ENCODE measurements at places on chromosomes 4 and X.

DNA sequence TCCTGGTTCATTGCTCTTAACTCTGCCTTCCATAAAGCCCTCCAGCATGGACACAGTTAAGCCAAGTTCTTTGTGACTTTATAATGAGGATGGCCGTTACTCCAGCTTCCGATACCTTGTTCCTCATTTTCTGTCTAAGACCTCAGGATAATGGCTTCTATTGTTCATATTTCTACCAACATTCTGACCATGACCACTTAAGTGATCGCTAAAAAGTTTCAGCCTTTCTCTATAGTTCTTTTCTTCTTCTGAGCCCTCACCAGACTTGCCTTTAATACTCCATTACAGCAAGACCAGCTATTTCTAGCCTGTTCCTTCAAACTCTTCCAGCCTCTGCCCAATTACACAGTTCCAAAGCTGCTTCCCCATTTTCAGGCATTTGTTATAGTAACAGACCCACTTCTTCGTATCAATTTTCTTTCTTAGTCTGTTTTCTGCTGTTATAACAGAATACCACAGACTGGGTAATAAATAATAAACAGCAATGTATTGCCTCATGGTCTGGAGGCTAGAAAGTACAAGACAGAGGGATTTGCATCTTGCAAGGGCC, 12.3 kb downstream of the RNF175 start:
- DNase-seq: no peak

GRCh38 chrX:21870494-21870893, 14.7 kb downstream of the YY2 start:
- DNase-seq: no peak

- DNase-seq: no peak
Measured at GRCh38 chr4:27861802-27862201, 1001.2 kb downstream of the STIM2 start.

GRCh38 chr4:58247792-58248191, 1137.6 kb upstream of the IGFBP7 start:
- no peak for DNase-seq

DNA sequence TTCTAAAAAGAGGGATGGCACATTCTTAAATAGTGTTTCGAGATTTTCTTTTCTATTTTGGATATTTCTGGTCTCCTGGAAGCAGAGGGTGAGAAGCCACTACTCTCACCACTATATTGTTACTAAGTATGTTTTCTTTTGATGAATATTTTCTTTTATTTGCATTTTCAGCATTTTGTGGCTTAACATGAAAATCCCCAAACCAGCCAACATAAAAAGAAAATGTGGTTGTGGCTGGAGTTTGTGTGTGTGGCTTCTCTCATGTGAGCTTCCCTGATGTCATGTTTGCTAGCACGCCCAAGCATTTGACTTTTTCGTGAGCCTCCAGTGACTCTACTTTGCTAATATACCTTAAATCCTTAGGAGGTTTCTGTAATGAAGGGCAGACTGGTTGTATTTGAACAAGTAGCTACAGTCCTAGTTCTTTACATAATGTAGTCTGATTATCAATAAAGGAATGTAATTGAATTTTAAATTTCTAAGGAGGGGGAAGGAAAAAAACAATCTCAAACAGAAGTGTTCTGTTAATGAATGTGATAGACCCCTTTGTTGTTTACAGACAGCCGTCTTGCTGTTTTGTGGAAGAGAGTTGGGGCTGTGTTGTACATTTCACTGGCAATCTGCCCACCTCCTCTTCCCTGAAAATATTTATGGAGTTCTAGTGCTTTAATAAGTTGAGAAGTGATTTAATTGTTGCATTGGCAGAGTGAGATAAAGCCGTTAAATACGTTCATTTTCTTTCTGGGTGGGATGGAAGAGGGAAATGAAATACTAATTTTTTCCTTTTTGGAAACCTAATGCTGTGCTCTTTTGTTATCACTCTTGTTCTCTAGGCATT, 114.6 kb downstream of the ARHGAP10 start:
- DNase-seq: peak; percentile 22

DNA sequence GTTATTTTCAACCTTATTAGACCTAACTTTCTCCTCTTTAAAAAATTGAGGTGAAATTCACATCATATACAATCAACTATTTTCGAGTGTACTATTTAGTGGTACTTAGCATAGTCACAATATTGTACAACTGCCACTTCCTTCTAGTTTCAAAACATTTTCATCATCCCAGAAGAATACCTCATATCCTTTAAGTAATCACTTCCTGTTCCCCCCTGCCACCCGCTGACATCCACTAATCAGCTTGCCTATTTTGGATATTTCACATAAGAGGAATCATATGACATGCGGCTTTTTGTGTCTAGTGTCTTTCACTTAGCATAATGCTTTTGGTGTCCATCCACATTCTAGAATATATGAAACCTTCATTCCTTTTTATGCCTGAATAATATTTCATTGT, 10.0 kb upstream of the PPA2 start:
- DNase-seq: no peak

DNA sequence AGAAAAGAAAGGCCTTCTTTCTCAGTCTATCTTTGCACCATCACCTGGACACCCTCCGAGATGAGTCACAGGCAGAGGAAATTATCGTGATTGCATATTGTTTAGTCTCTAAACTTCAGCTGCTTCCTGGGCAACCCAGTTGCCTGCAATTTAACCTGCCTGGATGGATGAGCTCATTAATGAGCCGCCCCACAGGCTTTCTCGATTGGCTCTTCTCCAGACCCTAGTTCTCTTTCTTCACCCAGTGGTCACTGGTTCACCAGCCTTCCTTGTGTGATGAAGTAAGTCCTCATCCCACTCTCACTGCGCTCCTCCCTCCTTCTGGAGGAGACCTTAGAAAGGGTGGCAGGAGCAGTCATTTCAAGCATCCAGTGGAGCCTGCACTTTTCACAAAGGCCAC, 94.4 kb downstream of the SOWAHB start:
- no peak for DNase-seq

DNA sequence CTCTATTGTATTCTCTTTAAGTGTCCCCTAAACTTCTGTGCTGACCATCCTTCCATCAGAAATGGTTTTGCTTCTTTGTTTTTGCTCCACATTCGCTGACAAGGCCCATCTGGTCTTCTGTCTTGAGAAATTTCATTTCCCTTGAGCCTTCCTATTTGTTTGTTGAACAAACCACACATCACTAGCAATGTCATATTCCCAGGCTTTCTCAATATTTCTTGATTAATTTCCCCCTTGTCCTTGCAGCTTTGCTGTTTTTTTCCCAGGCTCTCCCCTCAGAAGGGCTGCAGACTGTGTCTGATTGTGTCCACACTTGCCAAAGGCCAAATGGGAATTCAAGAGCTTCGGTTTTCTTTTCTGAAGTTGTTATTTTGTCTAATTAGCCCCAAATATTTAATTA, 158.9 kb downstream of the MID1IP1 start:
- no peak for DNase-seq

GRCh38 chrX:4185086-4185485, 471.6 kb upstream of the PRKX start:
- DNase-seq: no peak

- DNase-seq: no peak
Measured at GRCh38 chr4:71677568-71677967, 106.3 kb downstream of the GC start.

- DNase-seq: peak; percentile 29
Measured at GRCh38 chr4:128286474-128287058, 1.0 kb downstream of the PGRMC2 start.

GRCh38 chrX:78650906-78651437, 8.2 kb downstream of the RTL3 start:
- DNase-seq: peak; percentile 70

- DNase-seq: no peak
Measured at GRCh38 chrX:10030570-10030969, 63.4 kb downstream of the CLDN34 start.

DNA sequence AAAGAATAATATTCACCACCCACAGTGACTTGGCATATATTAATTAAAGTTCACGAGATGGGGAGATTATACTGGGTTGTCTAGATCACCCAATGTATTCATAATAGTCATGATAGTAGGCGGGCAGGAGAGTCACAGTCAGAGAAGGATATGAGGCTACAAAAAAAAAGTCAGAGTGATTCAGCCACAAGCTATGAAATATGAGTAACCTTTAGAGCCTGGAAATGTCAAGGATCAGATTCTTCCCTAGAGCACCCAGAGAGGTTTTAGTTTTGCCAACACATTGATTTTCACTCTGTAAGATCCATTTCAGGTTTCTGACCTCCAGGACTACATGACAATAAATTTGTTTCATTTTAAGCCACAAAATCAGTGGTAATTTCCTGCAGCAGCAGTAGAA, 501.9 kb downstream of the GABRG1 start:
- no peak for DNase-seq

- no peak for DNase-seq
Measured at GRCh38 chrX:153304988-153305736, 16.4 kb downstream of the PNMA6F start.

DNA sequence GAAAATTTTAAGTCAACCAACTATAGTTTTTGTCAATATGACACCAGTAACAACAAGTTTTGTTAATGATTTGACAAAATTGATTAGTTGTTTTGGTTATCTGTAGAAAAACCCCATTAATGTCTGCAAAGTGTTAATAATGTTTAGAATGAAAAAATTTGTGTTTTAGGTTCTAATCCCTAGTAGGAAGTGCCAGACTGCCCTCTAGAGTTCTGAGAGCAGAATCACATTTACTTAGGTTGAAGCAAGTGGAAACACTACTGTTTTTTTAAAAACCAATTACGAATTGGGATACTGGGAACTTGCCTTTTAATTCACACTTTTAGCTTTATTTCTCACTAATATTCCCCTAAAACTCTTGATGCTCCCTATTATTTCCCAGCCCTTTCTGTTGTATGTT, 101.1 kb upstream of the CYLC1 start:
- no peak for DNase-seq

DNA sequence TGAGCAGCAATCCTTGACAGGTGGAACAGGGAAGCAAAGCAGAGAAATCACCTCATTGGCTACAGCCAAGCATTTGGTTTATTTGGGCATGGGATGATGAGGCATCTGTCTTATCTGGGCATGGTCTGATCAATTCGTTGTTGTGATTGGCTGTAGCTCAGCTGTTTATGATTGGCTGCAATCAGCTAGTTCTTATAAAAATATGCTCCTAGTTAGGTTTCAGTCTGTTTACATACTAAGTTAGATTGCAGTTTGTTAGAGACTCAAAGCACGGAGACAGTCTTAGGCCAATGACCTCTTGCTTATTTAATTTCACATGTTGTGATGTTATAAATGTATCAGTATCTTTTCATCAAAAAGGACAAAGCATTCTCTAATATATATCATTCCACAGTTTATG, 312.0 kb downstream of the PDGFC start:
- DNase-seq: no peak

GRCh38 chr4:55600640-55601039, 8.6 kb upstream of the PDCL2 start:
- no peak for DNase-seq

DNA sequence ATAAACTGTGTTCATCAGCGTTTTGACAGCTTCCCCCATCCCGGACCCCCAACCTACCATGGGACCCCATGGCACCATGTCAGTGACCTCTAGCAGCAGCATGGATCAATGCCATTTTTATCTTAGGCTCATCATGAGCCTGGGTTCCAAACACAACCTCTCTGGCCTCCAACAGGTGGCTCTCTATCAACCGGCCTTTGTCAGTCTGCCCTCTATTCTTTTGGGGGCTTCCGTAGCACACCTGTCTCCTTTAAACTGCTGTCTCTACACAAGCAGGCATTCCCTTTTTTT, 721 bp upstream of the TMEM150C start:
- no peak for DNase-seq

DNA sequence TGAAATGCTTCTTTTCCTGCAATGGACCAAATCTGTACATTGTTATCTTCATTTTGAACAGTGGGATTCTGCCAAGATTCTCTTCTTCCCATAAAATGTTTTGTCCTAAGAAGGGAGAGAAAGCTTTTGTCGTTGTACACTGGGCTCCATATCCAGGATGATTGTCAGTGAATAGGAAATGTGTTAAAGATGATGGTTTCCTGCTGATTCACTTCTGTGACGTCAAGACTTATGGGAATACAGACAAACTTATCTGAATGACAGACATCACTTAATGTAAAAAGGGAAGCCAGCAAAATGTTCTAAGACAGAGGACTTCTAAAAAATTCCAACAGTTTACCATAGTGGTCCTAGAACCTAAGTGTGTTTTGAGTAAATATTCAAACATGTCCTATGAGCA, 53.7 kb upstream of the HPF1 start:
- DNase-seq: no peak

- DNase-seq: no peak
Measured at GRCh38 chr4:37268319-37268718, 23.8 kb downstream of the NWD2 start.

GRCh38 chr4:123102897-123103471, 180.6 kb upstream of the NUDT6 start:
- no peak for DNase-seq

DNA sequence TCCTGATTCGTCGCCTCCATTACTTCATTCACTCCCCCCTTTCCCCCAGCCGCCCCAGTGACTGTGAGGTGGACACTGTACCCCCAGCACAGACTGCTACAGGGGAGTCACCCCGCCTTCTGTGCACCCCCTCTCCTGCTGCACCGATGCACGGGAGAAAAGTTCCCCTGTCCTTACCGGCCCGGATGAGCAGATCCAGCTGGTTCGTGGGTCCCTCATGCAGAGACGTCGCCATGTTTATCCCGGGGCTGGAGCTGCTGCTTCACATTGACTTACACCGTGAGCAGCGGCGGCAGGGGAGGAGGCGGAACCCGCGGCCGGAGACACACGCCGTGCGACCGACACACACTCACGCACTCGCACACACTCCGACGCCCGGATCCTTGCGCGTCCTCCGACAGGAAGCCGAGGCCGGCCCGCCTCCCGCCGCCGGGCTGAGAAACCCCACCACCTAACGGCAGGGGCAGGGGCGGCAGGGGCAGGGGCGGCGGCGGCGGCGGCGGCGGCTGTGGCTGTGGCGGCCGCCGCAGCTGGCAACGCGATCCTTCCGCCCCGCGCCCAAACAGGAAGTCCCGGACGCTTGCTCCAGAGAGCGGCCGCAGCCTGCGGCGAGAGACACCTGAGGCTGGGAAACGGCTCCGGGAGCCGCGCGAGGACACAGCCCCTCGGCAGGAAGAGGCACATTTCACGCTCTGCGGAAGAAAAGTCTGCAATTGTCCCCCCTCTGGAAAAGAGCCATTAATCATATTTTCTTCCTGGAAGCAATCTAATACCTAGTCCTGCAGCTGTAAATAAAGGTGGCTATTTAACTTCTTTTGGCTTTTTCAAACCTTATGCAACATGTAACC, 68.6 kb downstream of the NOCT start:
- DNase-seq: peak; percentile 92

DNA sequence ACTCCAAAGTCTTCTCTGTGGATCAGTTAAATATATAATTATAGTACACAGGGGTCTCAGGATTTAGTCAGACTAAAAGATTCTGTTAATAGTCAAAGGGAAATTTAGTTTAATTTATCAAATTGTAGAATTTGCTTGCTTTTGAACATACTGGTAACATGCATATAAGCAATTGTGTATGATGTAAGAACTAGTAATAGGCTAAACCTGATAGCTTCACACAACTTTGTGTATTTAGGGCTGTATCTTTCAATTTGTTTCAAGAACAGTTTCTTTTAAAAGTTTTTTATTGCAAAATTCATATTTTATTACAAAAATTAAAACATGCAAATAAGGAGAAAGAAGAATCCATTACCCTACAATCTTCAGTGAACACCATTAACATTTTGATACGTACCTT, 99.5 kb downstream of the CPE start:
- DNase-seq: no peak

GRCh38 chrX:71612256-71612655, 6.1 kb downstream of the CXCR3 start:
- no peak for DNase-seq
